Left kidney (tissue), 8 donors: ENCODE measurements at places on chromosomes 4 and X.
A peak's percentile ranks its signal among the peaks of the same experiment; 100 is the strongest.

- DNase-seq, result no peak
Observed at GRCh38 chr4:134308910-134309309, 107.3 kb upstream of the PABPC4L start.

DNA sequence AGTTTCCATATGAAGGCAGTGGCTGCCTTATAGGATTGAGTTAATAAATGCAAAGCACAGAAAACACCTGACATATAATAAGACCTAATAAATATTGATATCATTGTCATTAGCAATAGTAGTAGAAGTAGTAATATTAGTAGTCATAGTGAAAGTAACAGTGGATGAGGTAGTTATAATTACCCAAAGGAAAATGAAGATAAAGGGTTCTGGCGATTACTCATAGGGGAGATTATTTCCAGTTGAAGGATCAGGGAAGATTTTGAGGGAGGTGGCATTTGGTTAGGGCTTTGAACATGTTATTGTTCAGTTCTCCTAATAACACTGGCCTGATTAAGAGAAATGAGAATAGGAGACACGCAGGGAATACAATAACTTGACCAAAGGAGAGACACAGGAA, 131.9 kb upstream of the GPRIN3 start:
- no peak for DNase-seq

DNA sequence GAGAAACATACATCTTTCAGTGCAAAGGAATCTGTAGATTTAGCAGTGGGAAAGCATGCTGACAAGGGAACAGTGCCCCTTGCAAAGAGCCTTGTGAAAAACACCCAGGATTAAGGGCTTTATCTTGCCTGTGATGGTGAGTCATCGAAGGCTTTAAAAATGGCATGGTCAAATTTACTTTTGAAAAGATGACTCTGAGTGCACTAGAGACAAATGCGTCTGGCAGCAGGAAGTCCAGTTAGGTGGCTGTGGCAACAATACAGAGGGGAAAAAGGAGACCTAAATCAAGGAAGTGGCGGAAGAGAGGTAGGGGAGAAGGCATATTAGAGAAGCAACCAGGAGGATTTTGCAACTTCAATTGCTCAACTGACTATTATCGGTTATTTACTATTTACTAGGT, 472.6 kb upstream of the CPEB2 start:
- DNase-seq, result no peak

- no peak for DNase-seq
Observed at GRCh38 chrX:153944800-153945150, 332 bp upstream of the RENBP start.

GRCh38 chr4:152385551-152385950, 150.3 kb downstream of the FBXW7 start:
- no peak for DNase-seq

GRCh38 chr4:91171217-91171616, 1044.0 kb downstream of the CCSER1 start:
- DNase-seq, result peak; percentile 1

- no peak for DNase-seq
Observed at GRCh38 chr4:141534985-141535384, 101.4 kb upstream of the IL15 start.

DNA sequence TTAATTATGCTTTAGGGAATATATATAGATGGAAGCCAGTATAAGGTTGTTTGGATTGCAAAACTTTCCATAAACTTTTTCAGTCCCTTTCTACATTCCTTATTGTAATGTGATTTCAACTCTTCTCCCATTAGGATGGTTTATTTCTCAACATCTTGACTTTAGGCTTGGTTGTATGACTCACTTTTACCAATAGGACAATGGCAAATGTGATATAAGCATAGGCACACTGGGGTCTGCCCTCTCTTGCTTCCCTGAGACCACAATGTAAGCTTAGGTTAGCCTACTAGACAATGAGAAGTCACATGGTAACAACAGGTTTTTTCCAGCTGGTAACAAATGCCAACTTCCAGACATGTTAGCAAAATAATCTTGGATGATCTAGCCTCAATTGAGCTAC, 163.3 kb upstream of the RBPJ start:
- DNase-seq, result no peak

DNA sequence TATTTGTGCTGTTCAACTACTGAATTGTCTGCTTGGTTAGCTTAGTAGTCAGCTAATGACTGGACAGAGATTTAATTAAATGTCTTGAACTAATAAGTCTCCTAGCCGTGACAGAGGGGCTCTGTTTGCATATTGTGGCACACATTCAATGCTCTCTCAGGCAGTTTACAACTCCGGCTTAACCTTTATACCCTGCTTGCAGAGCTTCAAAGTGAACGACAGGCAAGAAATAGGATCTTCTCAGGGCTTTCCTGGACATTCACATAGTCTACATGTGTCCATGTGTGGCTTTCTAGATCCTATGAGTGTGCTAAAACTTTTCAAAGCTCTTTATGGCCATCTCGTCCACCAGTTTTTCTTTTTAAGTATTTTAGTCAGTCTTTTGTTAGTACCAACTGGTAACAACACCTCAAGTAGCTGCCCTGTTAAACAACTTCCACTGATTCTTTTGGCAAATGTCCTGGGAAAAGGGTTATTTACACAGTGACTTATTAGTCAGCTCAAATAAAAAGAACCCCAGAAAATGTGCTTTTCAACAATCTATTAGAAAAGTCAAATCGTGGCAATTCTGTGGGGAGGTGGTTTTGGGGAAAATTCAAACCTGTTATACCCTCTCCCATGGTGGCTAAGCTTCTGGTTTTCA, 28.6 kb downstream of the OR13H1 start:
- DNase-seq, result no peak

DNA sequence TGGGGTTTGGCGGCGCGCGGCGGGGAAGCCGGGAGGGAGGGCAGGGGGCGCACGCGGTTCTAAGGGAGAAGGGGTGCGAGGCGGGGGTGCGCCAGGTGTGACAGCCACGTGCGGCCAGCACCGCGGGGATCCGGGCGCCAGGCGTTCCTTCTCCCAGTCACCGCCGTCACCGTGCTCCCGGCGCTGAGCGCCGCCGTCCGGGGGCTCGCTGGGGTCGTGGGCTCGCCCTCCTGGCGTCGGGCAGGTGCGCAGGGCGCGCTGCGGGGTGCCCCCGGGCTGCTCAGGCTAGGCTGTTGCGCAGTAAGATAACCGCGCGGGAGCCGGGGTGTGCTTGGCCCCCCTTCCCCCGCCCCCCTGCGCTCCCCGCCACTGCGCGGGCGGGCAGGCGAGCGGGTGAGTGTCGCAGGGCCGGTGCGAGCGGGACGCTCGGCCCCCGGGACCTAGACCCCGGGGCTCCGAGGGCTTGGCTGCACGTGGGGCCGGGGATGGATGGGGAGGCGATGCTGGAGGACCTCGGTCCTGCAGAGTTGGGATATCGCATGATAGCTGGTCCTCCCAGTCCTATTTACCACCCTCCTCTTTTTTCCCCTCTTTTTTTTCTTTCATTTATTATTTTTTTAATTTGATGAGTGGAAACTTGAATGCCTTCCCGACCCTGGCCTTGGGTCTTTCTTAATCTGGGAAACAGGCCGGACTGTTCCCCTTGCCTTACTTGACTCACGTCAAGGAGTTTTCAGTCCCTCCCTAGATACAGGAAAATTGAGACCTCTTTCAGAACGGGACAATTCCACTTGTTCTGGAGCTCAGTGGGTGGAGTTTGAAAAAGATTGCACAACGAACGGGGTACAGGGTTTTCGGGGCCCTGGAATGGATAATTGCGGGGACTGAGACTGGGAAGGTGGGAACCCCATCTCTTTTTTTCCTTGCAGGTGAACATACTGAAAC, 797 bp downstream of the TXLNG start:
- DNase-seq, result no peak

- no peak for DNase-seq
Observed at GRCh38 chr4:109977854-109978501, 65.3 kb downstream of the EGF start.

DNA sequence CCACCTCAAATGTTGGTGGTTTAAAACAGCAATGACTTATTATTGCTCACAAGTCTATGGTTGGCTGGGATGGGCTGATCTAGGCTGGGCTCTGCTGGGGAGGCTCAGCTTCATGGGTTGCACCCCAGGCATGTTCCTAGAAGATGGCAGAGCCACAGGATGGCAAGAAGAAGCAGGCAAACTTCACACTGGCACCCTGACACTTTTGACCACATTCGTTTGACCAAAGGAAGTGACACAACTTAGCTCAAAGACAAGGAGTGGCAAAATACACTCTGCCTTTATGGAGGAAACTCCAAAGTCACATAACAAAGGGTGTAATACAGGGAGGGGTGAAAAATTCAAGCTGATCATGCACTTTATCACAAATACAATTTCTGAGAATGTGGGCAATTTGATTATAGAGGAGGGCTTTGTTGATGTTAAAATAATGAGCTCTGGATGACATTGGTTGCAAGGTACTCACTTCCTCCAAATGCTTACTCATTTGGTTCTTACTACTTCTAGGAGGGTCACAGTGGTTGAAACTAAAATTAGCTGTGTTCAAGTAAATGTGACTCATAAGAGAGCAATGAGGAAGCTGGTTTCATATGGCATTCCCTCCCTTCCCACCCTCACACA, 249.2 kb upstream of the RPS6KA3 start:
- no peak for DNase-seq

- DNase-seq, result no peak
Observed at GRCh38 chr4:111842336-111842735, 302.9 kb upstream of the FAM241A start.

GRCh38 chr4:10074767-10075105, 41.9 kb downstream of the WDR1 start:
- DNase-seq, result no peak

GRCh38 chr4:80207172-80207583, 9.9 kb downstream of the PRDM8 start:
- DNase-seq, result no peak

GRCh38 chrX:72201836-72202536, 20.4 kb downstream of the PIN4 start:
- no peak for DNase-seq

DNA sequence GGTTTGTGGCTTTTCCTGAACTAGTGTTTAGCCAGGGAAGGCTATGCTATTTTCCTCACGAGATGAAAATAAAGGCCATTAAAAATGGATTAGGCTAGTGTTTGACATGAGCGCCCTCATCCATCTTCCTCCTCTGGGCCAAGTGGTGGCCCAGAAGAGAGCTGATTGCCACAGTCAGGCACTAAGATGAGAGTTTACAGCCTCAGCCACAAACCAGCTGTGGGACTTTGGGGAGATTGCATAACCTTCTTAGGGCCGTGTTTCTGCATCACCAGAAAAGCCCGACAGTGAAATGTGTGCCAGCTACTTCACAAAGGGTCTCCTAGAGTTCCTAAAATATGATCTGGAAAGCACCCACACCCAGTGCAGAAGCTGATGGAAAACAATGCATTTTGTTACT, 42.3 kb upstream of the LNX1 start:
- DNase-seq, result no peak

- DNase-seq, result peak; percentile 57
Observed at GRCh38 chr4:3868211-3869173, 102.3 kb downstream of the ADRA2C start.

DNA sequence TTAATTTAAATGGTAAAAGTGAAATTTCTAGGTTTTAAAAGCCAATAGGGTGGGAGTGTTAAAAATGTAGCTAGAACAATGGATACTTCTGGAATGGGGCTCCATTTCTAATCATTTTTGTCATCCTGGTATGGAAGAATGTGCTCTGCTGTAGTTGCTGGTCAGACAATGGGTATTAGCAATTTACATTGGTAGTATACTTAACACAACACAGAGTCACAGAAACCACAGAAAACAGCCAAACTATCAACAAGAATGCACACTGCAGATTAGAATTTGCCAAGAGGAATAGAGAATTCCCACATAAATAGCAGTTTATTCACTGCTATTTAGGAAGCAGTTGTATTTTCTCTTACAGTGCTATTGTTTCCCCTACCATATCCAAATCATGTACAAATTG, 319.6 kb downstream of the PPP3CA start:
- DNase-seq, result no peak

DNA sequence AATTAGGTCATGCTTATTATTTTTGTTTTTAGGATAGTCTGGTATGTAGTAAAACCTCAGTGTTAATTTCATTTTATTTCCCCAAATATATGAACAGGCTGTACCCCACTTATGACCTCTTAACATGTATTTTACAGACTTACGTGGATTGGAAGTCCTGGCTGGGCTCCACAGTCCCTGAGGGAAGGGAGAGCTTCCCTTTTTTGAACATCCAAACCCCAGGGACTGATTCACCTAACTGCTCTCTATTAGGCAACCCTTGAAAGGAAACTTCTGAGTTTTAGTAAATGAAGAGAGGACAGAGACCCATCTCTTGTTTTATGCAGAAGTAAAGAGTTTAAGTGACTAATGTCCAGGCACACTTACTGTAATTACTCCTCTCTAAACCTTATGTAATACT, 233.1 kb upstream of the SPRY1 start:
- no peak for DNase-seq
